ENCODE measurements at places on chromosomes 7 and 10. TPM values are rescaled to one million over a fixed set of nuclear protein-coding genes. Genes with fewer than 3 reads are reported as not detected.
A peak's percentile ranks its signal among the peaks of the same experiment; 100 is the strongest.

PRKAR2B gene
- 6.2 TPM for total RNA-seq

- no peak for DNase-seq
Observed at GRCh38 chr7:158411232-158411950, 176.2 kb downstream of the PTPRN2 start.

GRCh38 chr10:112565434-112566053 lies 118.5 kb downstream of the VTI1A start:
- peak; percentile 19 for DNase-seq

DNA sequence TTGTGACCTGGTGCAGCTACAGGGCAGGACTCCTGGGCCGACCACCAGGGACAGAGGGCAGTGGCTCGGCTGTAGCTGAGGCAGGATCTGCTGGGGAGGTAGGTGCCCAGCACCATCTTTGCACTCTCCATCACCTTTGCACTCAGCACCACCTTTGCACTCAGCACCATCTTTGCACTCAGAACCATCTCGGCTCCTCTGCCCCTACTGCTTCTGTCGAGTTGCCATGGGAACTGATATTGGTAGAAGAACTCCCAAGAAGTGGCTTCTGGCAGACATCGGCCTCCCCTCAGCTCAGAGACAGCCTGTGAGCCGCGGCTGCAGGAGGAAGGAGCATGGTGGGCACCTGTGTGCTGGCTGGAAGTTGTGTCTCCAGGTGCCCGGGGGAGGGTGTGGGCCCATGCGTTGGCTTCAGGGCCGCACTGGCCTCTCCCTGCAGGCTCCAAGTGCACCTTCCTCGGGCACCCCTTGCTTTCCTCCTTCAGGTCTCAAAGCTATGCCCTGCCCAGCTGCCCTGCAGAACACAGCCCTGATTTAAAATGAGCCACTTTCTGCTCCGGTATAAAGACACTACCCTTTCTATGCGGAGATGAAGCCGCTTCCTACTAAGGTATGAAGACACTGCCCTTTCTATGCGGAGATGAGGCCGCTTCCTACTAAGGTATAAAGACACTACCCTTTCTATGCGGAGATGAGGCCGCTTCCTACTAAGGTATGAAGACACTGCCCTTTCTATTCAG lies 514.5 kb downstream of the PTPRN2 start:
- no peak for DNase-seq

DNA sequence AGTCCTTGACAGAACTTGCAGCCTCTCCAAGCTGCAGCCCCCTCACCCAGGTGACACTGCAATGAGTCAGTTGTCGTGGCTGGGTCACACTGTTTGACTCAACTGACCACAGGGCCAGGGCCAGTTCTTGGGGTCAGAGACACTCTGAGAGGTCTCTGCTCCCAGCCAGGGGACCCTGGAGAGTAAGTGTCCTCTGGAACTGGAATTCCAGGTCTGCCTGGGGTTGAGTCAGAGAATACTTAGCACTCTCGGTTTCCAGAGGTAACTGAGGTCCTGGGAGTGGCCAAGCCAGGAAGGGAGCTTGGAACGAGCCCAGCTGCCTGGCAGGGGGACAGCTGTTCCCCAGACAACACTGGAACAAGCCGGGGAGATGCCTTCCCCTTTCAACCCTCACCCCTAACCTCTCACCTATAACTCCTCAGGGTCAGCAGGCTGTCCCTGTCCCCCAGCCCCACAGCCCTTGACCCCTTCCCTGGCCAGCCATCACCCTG lies 2.2 kb upstream of the MYL10 start:
- peak; percentile 8 for DNase-seq

- DNase-seq: no peak
Observed at GRCh38 chr10:29434111-29434510, 145.2 kb downstream of the LYZL1 start.

DNA sequence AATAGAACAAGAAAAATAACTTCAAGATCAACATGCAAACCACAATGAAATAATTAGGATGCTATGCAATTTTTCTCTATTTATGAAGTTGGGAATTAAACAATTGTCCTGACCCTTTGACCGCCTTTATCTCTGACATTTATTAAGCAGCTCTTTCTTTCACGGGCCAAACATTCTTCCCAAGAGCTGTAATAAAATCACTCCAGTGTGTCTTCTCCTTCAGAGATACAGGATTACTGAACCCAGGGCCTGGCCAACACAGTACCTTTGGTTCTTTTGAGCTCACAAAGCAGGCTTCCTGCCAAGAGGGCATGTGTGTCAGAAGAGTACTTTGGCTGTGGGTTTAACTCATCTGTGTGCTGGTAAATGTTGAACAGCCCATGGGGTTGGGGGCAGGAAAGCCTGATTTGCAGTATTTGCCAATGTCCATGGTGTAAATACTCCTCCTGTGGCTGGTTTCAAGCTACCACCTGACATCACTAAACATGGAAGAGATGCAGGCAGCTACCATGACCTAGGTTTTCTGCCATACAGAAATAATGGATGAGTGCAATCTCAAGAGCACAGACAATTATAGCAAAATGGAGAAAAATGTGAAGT lies 121.7 kb downstream of the FANK1 start:
- no peak for DNase-seq

GRCh38 chr10:132351611-132352010 lies 19.6 kb downstream of the LRRC27 start:
- no peak for DNase-seq

- no peak for DNase-seq
Observed at GRCh38 chr7:4265066-4265465, 417.0 kb upstream of the FOXK1 start.

- no peak for DNase-seq
Observed at GRCh38 chr10:116838143-116838725, 11.1 kb upstream of the ENO4 start.

- DNase-seq: no peak
Observed at GRCh38 chr7:28592861-28593260, 180.5 kb downstream of the CREB5 start.

GRCh38 chr7:112452102-112452888 lies 2.0 kb downstream of the IFRD1 start:
- peak; percentile 47 for DNase-seq

GRCh38 chr10:49169776-49170175 lies 18.4 kb downstream of the TMEM273 start:
- no peak for DNase-seq

FGL2 gene
- 29.5 TPM for total RNA-seq

DNA sequence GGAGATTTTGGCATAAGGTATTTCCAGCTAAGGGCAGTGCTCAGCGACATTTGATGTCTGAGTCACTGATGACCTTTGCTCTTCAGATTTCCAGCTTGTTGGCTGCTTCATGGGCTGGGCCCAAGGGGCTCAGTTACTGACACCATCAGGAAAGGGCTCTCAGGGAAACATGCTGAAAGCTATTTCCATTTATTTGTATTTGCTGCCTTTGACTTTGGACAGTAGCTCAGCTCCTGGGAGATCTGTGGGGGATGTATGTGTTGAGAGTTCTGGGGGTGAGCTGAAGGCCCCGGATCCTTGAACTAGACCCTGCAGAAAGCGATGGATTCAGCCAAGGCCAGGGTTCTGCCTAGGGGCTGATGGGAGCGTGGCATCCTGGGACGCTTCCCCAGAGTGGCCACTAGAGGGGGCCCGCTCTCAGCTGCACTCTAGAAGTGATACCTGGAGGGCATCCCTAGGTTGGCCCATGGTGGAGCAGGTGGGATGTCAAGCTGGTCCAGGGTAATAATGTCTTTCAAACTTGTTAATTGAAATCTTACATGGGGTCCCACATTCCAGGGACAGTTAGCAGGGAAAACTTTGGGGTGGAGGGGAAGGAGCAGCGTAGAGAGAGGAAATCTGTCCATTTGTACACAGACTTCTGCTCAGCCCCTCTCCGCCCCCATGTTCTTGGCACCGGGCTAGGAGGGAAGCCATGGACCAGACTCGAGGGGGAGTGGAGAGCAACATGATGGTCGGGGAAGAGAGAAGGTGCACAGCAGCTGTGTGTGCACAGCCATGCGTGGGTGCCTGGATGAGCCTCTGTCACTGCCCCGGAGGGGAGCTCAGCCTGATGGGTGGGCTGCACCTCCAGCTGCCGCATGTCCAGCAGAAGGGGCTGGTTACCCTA lies 3.0 kb upstream of the BTBD16 start:
- peak; percentile 48 for DNase-seq

GRCh38 chr7:92674379-92674778 lies 84.2 kb upstream of the FAM133B start:
- no peak for DNase-seq

DNA sequence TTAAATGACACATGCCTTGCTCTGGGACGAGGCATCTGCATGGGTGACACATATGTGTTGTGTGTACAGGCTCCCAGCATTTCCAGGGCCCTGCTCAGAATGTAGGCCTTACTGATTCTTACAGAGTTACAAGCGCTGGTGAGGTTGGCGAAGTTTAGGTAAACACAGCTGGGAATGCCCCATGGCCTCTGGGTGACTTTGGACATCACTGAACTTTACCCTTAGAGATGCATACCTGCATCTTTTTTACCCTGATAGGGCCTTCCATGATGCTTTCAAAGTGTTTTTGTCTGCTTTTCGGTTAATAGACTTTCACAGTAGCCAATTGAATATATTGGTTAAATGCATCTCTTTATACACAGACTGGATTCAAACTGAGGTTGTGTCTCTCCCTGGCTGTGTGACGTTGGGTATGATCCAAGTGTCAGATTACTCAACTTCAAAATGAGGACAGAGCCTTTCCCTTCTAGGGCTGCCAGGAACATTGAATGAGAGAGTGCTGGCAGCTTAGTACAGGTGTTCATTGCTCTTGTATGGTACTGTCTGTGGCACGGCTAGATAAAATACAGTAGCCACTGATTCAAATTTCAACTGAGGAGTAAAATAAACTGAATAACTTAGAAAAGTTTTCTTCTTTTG lies 29.5 kb downstream of the EGFR start:
- DNase-seq: peak; percentile 41

DNA sequence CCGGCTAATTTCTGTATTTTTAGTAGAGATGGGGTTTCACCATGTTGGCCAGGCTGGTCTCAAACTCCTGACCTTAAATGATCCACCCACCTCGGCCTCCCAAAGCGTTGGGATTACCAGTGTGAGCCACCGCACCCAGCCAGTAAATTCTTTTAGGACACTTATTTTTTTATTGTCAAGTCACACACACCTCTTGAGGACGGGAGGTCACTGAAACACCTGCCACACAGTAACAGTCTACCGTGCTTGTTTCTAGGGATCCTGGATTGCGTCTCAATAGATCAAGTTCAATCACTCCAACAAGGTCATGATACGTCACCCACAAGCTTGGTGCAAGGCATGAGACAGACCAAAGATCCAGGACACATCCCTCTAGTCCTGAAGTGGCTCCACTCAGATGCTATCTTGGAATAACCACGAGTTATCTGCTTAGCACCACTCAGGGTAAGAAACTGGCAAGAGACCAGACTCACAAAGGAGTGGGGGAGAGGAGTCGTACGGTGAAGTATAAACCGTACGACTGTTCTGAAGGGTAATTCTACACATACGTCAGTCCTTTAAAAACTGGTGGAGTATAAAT lies 58.9 kb upstream of the NCAPG2 start:
- peak; percentile 66 for DNase-seq

GRCh38 chr10:12358863-12359564 lies 9.7 kb downstream of the CAMK1D start:
- DNase-seq: peak; percentile 38

GRCh38 chr10:85848756-85849155 lies 517.8 kb downstream of the GRID1 start:
- no peak for DNase-seq
